ENCODE measurements at places on chromosomes 13 and 19.

DNA sequence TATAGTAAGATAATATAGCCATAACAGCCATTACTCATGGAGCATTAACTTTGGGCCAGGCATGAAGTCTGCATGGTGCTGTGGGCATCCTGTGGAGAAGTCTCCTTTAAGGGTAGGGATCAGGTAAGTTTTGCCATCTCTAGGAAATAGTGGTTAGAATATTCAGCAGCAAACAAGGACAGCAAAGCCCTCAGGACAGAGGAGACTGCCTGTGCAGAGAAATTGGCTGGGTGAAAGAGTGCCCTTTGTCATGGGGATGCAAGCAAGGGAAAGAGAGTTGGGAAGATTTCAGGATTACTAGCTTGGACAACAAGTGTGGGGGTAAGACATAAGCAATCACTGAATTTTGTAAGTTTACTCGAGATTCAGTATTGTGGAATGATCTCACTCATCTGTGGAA lies 15.7 kb upstream of the OBI1 start:
- DNase-seq = no peak

- no peak for DNase-seq
These were observed 107.2 kb downstream of the STARD13 start for GRCh38 chr13:33178209-33178840.

DNA sequence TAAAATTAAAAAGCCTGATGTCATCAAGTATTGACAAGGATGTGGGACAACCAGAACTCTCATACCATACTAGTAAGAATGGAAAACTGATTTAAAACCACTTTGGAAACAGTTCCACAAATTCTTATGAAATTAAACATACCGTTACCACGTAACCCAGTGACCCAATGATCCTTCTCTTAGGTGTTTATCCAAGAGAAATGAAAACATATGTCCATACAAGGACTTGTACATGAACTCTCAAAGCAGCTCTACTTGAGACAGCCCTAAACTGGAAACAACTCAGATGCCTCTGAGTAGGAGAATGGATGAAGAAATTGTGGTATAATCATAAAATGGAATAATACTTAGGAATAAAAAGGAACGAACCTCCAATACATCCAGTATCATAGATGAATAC lies 27.6 kb downstream of the SLC6A16 start:
- DNase-seq = no peak

DNA sequence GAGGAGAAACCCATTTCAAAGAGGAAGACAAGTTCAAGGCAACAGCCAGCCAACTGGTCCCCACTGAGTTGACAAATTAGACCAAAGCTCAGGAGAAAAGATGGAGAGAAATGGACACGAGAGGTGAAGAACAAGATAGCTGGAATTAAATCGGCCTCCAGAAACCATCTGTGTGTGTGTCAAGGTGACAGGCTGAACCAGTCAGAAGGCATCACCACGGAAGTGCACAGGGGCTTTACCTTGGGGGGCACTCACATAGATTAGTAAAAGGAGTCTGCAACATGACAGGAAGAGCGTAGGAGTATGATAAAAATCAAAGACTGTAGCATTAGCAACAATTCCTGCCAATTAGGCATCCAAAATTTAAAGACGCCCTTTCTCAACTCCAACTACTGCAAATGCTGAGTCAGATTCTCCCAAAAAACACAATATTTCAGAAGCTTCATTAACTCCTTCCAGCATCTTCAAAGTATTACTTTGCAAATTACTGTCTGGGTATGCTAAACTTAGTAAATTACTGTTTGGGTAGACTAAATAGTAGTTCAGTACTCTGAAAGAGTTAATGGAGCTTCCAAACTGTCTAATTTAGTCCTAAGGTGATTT lies 66.2 kb downstream of the FOXO1 start:
- DNase-seq = peak; percentile 15

- no peak for DNase-seq
These were observed 32.7 kb downstream of the KDM4B start for GRCh38 chr19:5001615-5002014.

DNA sequence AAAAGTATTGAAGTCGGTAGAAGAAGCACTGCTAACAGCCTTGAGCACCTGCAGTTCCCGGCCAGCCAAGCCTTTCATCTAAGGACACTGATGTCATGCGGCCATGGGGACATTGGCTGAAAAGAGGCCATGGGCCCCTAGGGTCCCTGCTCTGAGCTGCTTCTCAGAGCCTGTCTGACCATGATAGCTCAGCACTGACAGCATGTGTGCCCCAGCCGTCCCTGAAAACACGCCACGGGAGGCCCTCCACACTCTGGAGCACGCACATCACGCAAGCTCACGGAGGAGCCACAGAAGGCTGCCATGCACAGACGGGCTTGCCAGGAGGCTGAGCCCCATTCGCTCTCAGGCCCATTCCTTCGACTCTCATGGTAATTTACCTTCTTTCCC lies 51.8 kb downstream of the MLLT1 start:
- DNase-seq = no peak

DNA sequence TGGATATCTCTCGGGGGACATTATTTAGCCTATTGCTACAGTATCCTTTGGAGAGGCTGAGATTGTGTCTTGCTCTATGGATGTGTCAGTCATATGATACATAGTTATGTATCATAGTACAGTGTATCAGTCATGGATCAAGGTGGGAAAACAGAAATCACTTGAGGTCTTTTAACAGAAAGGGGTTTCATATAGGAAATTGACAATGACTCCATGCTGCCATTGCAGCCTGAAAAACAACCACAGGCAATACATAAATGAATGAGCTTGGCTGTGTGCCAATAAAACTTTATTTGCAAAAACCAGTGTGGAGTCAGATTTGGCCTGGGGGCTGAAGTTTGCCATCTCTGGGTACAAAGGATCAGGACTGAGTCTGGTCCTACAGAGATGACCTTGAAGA lies 35.4 kb downstream of the COLGALT1 start:
- DNase-seq = no peak

GRCh38 chr19:42224940-42225717 lies 5.0 kb downstream of the ZNF526 start:
- DNase-seq = no peak

DNA sequence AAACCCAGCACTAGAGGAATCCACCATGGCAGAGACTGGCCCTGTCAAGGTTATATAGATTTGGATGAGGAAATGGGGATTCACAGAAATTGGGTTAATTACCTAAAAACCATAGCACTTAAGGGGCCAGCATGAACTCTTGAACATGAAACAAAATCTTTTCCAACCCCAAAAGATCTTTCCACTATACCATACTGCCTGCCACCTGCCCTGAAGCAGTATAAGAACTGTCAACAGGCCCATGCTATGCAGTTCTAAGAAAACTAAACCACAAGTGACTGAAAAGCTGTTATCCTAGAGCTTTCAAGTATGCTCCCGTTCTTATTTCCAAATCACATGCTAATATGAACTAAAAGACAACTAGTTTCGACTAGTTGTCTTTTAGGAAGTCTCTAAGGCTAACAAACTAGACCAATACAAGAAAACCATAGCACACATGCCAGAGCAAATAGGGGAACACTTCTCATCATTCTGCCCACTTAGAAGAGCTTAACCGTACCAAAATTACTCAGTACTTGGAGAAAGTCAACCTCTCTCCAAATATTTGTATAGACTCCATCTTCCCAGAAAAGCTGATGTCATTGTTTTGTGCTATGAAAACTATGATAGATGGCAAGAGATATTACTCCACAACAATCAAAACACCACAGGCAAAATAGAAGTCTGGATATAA lies 27.5 kb downstream of the HSPH1 start:
- DNase-seq = no peak

- no peak for DNase-seq
These were observed 17.5 kb downstream of the LRRC63 start for GRCh38 chr13:46229251-46229650.

GRCh38 chr13:44930963-44931623 lies 58.2 kb downstream of the NUFIP1 start:
- no peak for DNase-seq

- no peak for DNase-seq
These were observed 39.3 kb upstream of the KCTD4 start for GRCh38 chr13:45240143-45240542.

DNA sequence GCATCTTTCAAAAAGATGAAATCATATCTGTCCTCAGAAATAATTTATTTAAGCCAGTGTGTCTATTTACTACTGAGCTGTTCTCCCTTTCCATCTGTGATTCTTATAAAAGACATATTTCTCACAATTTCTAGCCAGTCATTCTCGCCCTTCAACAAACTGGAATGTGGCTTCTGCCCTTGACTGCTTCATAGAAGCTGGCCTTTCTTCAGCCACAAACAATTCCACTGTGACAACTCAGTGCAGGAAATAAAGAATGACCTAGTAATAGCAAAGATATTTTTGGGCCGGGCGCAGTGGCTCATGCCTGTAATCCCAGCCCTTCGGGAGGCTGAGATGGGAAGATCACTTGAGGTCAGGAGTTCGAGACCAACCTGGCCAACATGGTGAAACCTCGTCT lies 655.5 kb downstream of the PCDH9 start:
- no peak for DNase-seq

GRCh38 chr19:34282611-34283519 lies 28.5 kb downstream of the GARRE1 start:
- DNase-seq = no peak

DNA sequence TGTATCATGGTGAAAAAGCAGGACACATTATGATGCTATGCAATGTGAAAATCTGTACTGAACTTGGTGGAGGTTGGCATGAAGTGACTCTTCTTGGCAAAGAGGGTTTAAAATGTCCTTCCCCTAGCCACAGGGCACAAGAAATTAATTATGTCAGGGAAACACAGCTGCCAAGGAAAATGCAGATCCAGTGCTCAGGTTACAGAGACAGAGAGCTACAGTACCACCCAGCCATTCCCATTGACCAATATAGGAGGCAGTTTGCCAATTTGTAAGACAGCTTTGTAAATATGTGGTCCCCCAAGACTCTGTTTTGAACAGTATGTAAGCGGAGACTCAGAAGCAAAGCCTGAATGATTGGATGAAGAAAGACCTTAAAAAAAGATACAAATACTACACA lies 69.4 kb upstream of the KLF12 start:
- DNase-seq = no peak

DNA sequence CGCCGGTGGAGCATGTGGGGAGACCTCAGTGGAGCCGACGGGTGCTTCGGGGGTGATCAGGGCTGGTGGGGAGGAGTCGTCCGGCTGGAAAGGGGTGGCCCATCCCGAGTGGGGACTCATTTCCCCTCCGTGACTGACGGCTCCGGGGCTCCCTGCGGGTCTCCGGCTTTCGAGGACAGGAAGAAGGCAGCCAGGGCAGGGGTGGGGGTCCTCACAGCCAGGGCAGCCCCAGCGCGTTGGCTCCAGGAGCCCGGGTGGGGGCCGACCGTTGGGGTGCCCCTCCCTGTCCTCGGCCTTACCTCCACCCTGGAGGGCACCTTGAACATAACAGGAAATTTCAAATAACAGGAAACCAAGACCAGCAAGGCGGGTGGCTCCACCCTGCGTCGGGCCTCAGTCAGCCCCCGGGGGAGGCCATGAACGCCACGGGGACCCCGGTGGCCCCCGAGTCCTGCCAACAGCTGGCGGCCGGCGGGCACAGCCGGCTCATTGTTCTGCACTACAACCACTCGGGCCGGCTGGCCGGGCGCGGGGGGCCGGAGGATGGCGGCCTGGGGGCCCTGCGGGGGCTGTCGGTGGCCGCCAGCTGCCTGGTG lies at the start of gene S1PR4:
Gene S1PR4, plus strand, starts transcription at position 393 of the 596 bp plus-strand sequence. Its CDS starts 24 bp downstream, at position 417.
- peak; percentile 32 for DNase-seq

GRCh38 chr19:33293255-33294057 lies 8.9 kb downstream of the CEBPA start:
- DNase-seq = no peak

DNA sequence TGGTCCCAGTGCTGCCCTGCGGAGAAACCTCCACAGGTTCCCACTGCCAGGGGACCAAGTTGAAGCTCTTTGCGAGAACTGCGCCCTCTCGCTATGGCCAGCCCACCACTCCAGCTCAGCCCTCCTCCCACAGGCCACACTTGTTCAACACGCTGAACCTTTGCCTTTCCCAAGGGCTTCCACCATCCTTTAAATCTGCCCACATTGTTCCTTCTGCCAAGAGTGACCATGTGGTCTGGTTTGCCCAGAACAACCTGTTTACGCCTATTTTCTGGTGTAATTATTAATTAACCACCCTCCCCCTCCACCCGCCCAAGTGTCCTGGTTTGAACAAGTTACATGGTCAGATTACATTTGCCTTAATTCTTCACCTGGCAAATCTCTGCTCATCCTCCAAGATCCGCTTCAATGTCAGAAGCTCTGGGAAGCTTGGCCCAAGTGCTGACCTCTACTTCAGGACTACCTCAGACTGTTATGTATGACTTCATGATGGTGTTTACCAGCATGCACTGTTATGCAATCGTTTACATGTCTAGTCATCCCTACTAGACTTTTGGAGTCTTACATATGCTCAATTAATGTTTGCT lies 12.0 kb upstream of the USP12 start:
- DNase-seq = no peak

DNA sequence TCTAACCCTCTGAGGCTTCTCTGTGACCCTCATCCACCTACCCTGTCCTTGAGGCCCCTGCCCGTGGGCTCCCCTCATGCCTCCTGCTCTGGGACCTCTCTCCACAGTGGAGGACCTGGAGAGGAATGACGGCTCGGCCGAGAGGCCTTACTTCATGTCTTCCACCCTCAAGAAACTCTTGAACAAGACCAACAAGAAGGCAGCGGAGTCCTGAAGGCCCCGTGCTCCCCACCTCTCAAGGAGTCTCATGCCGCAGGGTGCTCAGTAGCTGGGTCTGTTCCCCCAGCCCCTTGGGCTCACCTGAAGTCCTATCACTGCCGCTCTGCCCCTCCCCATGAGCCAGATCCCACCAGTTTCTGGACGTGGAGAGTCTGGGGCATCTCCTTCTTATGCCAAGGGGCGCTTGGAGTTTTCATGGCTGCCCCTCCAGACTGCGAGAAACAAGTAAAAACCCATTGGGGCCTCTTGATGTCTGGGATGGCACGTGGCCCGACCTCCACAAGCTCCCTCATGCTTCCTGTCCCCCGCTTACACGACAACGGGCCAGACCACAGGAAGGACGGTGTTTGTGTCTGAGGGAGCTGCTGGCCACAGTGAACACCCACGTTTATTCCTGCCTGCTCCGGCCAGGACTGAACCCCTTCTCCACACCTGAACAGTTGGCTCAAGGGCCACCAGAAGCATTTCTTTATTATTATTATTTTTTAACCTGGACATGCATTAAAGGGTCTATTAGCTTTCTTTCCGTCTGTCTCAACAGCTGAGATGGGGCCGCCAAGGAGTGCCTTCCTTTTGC lies 10.8 kb upstream of the ILF3 start:
- no peak for DNase-seq

- DNase-seq = no peak
These were observed 22.3 kb downstream of the KCTD4 start for GRCh38 chr13:45178349-45179162.

DNA sequence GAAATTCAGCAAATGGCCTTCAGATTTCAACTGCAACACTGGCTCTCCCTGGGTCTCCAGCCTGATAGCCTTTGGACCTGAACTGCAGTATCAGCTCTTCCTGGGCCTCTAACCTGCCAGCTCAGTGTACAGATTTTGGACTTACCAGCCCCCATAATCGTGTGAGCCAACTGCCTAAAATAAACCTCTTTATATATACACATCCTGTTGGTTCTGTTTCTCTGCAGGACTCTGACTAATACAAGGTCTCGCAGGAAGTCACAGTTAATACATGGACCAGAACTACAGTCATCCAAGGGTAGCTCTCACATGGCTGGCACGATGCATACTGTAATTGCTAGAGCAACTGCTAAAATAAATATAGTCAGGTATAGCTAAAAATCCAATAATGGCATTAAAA lies 85.1 kb downstream of the KATNAL1 start:
- no peak for DNase-seq

GRCh38 chr13:40187324-40187795 lies 479.1 kb downstream of the FOXO1 start:
- peak; percentile 46 for DNase-seq

GRCh38 chr13:32247887-32248286 lies 67.3 kb downstream of the ZAR1L start:
- DNase-seq = no peak

Measured in activated CD8-positive, alpha-beta memory T cell treated with anti-CD3 and anti-CD28 coated beads for 4 hours (primary cell).